ENCODE measurements at places on chromosomes 1 and 21.

DNA sequence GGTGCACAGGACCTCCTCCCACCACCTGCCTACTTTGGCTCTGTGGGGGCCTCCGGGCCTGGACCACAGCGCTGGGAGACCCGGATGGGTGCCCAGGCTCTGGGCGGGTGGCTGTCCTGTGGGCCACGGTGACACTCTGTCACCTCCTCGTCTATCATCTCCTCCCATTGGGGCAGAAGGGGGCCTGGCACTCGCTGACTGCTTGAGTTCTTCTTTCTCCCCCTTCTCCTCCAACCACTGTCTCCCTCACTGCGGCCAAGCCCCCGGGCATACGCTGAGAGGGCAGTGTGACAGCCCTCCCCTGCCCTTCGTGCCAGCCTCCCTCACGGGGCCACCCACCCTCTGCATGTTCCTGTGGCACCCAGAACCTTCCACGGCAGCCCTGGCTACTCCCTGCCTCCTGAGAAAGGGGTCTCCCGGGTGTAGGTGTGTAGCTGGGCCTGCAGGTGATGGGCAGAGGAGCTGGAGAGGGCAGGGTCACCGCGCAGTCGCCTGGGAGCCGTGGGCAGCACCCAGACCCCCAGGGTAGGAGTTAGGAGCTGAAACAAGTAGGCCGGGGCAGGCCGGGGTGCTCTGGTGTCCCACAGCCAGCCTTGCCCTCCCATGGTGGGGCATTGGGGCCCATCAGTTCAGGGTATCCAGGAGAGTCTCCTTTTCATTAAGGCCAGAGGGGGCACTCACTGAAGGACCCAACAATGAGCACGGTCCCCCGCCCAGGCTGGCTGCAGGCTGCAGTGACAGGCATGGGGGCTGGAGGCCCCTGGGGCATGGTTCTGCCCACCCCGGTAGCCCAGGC is 9.2 kb upstream of the ARF1 start:
- peaks cover 30% of the 10 kb centered on the region for H3K27me3 ChIP-seq
- H3K4me3 ChIP-seq: no peak overlapping the region
- no peak overlapping the region for H3K27ac ChIP-seq
- peaks cover 6% of the 10 kb centered on the region for H3K4me1 ChIP-seq

DNA sequence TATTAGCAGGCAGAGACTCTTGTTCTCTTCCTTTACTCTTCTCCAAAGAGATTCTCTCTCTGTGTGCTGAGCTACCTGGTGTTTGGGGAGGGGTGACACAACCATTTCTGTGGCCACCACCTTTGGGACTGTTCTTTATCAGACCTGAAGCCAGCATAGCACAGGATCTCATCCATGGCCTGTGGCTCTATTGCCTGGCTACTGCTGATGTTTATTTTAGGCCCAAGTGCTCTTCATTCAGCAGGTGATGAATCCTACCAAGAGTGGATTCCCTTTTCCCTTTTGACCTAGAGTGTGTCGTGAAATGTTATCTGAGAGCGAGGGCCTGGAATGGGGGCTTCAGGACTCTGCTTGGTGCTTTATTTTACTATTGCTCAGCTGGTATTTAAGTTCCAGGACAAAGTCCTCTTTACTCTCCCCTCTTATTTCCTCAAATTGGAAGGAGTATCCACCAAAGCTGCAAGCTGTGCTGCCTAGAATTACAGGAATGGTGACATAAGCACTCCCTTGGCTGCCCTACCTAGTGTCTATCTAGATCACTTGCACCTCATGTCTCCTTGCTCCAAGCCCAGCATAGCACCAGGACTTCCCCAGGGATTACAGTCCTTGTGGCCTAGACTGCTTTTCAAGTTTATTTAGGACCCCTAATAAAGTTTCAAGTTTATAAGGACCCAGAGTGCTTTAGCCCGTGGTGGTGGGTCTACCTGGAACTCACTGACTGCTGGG is 94.7 kb upstream of the GPR52 start:
- H3K27me3 ChIP-seq: no peaks in the 10 kb centered on the region
- no peak overlapping the region for H3K27ac ChIP-seq
- no peaks in the 10 kb centered on the region for H3K4me1 ChIP-seq
- H3K4me3 ChIP-seq: no peak overlapping the region
- no peak for DNase-seq

GRCh38 chr1:50750021-50750619 is 209.9 kb downstream of the FAF1 start:
- H3K27ac ChIP-seq: no peak overlapping the region
- no peaks in the 10 kb centered on the region for H3K36me3 ChIP-seq
- no peaks in the 10 kb centered on the region for H3K4me1 ChIP-seq
- no peak overlapping the region for H3K4me3 ChIP-seq
- peak; percentile 11 for DNase-seq

- no peak overlapping the region for H3K4me3 ChIP-seq
These were observed 212.1 kb upstream of the FMN2 start for GRCh38 chr1:239879321-239880170.

DNA sequence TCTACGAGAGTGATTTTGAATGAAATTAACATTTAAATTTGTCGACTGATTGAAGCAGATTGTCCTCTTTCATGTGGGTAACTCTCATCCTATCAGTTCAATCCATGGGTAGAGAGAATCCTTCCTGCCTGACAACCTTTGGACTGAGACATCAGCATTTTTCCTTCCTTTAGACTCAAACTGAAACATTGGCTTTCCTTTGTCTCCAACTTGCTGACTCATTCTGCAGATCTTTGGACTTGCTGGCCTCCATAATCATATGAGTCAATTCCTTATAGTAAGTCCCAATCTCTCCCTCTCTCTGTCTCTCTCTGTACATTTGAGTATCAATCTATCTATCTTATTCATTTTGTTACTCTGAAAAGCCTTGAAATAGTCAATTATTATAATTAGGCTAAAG is 416.7 kb downstream of the LRRIQ3 start:
- H3K27me3 ChIP-seq: no peaks in the 10 kb centered on the region
- H3K4me3 ChIP-seq: no peak overlapping the region
- no peak for DNase-seq
- no peak overlapping the region for H3K27ac ChIP-seq
- H3K4me1 ChIP-seq: no peaks in the 10 kb centered on the region
